ENCODE measurements at places on chromosomes 12 and 14.

GRCh38 chr12:49086116-49086515 lies 8.5 kb downstream of the DHH start:
- no peak for ATAC-seq

DNA sequence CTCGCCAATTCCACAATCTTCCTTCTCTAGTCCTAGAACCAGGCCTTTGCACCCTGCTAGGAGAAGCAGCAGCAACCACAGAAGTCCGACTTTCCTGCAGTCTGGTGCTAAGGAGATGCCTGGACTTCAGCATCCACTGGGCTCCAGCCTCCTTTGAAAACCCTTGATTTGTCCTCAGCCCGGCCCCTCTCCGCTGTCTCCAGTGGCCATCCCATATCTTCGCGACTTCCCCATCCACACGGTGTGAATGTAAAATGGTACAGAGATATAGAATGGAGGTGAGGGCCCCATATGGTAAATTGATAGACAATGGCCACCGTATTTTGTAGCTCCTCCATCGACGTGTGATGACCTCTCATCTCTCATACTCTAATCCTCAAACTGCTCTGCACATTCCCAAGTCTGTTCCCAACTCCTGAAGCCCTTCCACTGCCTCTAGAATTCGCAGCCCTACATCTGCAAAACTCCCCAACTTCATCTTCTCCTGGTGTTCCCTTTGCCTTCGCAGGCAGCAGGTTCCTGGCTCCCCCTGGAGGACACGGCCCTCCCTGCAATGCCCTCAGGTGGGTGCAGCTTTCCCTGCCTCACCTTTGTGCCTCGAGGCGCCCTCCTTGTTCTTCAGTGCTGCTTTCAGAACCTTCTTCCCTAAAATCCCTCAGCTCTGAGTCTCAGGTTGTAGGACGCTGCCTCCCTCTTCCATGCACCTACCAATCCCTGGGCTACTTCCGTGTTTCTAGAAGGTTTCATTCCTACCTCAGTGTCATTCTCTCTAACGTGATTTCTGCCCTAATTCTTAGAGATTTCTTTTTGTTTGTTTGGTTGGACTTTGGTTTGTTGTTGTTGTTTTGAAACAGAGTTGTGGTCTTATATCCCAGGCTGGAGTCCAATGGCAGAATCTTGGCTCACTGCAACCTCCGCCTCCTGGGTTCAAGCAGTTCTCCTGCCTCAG lies 36.7 kb downstream of the TMBIM6 start:
- ATAC-seq = peak; percentile 58

DNA sequence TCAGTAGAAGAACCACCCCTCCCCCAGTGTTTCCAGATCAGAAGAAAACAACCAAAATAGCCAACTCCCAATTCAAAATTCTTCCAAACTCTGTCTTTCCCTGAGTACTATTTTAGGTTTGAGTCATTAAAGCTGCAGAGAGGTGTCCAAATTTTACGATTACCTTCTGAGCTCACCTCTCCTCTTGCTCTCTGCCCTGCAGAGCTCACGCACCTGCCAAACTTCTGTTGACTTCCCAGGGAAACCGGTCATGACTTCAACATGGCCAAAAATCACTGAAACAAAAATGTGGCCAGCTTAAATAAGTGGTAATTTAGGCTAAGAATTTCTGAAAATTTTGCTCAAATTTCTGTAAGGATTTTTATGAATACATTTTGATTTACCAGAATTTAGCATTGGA lies 70.9 kb upstream of the OTX2 start:
- no peak for ATAC-seq

DNA sequence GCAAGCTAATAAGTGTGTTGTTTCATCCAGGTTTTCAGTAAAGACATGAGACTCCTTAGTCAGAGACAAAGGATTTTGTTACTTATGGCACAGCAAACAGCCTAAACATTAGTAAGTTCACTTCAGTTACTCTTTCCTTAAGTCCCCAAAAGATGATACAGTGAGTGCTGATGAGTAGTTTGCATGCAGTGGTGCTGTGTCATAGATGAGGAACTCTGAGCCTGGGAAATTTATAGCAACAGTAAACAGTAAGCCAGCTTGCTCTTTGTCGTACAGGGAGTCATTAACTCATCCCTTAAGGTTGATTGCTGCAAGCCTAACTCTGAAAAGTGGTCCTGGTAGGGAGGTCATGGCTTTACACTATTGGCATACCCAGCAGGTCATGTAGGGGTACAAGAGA lies 208.6 kb upstream of the OR4E1 start:
- no peak for ATAC-seq

GRCh38 chr14:73153272-73153671 lies 17.0 kb downstream of the PSEN1 start:
- no peak for ATAC-seq

- ATAC-seq = no peak
Measured at GRCh38 chr12:50571786-50572185, 67.0 kb downstream of the DIP2B start.

DNA sequence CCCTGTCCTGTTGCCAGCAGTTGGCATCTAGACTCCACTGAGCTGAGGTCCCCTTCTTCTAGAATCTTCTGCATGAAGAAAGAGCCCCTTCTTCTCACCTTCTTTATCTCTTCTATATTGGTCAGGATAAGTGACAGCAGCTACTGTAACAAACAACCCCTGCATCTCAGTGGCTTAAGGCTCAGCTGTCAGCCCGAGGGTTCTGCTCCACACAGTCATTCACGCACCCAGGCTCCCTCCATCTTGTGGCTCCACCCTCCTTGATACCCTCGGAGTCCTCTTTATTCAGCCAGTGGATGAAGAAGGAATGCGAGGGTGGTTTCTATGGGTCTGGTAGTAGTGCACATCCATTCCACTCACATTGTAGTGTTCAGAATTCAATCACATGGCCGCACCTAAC lies 10.5 kb upstream of the RFLNA start:
- ATAC-seq = no peak

DNA sequence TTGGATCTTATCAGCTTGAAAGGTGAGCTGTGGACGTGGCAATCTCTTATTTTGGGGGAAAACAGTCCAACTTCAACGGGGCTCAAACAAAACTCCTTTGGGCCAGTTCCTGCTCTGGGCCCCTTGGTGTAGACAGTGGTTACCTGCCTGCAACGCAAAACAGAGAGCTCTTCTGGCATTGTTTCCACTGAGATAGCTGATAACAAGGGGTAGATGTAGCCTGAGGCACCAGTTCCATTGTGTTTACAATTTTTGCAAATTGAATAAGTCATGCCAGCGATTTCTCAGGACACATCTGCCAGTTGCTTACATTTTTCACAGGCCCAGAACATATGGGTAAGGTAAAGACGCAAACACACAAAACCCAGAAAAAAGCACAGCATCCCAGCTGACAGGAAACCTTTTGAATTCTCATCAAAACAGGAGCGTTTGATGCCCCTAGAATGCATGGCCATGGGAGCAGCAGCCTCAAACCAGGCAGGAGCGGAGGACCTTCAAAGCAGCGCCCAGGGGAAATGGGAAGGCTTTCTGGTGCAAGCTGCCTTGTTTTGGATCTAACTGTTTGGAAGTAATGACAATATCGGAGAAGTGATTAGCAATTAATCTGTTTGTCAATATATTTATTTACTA lies 259.7 kb downstream of the AACS start:
- ATAC-seq = no peak

DNA sequence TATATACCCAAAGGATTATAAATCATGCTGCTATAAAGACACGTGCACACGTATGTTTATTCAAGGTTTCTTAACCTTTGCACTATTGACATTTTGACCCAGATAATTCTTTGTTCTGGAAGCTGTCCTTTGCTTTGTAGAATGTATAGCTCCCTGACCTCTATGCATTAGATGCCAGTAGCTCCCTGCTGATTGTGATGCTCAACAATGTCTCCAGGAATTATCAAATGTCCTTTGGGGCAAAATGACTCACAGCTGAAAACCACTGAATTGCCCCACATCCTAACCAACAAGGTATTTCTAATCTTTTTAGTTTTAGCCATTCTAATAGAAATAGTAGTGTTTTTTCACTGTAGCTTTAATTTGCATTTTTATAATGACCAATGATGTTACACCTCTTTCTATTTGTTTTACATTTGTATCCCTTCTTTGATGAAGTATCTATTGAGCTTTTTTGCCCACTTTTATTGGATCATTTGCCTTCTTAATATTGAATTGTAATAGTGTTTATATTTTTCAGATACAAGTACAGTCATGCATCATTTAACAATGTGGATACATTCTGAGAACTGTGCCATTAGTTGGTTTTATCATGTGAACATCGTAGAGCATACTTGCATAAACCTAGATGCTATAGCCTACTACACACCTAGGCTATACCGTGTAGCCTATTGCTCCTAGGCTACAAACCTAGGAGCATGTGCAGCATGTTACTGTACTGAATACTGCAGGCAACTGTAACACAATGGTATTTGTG lies 10.4 kb upstream of the NOPCHAP1 start:
- no peak for ATAC-seq

- no peak for ATAC-seq
Measured at GRCh38 chr14:67010602-67011001, 178.6 kb upstream of the GARIN2 start.

GRCh38 chr14:22803687-22803974 lies 11.6 kb downstream of the SLC7A7 start:
- ATAC-seq = no peak

GRCh38 chr14:76613616-76614015 lies 147.7 kb upstream of the VASH1 start:
- ATAC-seq = no peak

GRCh38 chr12:1056390-1056789 lies 65.4 kb downstream of the ERC1 start:
- ATAC-seq = no peak

DNA sequence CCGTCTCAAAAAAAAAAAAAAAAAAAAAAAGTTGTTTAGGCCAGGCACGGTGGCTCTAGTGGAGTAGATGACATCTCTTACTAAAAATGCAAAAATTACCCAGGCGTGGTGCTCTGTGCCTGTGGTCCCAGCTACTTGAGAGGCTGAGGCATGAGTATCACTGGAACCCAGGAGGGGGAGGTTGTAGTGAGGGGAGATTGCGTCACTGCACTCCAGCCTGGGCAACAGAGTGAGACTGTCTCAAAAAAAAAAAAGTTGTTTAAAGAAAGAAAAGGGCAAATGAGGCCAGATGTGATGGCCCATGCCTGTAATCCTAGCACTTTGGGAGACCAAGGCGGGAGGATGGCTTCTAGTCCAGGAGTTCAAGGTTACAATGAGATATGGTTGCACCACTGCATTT lies 36.6 kb upstream of the SPPL3 start:
- ATAC-seq = no peak

- ATAC-seq = no peak
Measured at GRCh38 chr12:114665411-114666260, 18.3 kb downstream of the TBX3 start.

DNA sequence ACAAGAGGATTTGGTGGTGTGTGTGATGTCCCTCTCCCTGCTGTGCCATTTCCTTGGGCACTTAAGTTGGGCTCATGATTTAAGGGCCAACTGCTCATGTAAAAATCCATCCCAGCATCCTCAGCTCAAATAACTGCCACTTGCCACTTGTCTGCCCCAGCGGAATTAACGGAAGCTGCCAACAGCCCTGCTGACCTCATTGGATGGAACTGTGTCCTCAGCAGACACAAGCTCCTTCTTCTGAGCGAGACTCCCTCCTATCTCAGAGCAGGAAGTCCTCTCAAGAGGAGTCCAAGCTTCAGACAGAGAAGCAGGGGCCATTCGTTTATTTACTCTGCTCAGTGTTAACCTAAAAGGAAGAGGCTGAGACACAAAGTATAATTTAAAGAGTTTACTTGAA lies 29.6 kb upstream of the PRMT8 start:
- ATAC-seq = no peak

GRCh38 chr14:88563845-88564244 lies 1.0 kb downstream of the ZC3H14 start:
- ATAC-seq = no peak

DNA sequence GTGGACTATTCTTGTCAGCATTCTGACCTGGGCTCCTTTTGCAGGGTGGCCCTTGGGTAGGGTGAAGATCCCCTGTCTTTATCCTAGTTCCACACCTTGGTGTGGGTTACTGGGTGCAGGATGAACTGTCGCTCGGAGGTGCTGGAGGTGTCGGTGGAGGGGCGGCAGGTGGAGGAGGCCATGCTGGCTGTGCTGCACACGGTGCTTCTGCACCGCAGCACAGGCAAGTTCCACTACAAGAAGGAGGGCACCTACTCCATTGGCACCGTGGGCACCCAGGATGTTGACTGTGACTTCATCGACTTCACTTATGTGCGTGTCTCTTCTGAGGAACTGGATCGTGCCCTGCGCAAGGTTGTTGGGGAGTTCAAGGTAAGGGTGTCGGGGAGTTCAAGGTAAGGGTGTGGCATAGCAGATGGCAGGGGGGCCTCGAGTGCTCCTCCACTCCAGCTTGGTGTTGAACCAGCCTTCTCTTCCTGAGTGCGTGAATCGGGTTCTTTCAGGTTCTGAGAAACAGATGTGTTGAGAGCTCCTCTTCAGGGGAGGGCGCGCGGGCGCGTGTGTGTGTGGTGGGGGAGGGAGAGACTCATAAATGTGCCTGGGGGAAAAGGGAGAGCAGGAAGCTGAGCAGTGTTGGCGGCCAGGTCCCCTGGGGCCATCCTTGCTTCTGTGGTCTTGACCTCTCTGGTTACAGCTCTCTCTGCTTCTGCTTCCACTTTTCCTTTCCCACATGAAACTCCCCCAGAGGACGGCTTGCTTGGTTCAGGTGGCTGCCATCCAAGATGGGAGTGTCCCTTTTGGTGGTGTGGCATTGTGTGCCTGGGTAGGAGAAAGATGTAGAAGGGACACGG lies 4.0 kb downstream of the ATG101 start:
- ATAC-seq = no peak

DNA sequence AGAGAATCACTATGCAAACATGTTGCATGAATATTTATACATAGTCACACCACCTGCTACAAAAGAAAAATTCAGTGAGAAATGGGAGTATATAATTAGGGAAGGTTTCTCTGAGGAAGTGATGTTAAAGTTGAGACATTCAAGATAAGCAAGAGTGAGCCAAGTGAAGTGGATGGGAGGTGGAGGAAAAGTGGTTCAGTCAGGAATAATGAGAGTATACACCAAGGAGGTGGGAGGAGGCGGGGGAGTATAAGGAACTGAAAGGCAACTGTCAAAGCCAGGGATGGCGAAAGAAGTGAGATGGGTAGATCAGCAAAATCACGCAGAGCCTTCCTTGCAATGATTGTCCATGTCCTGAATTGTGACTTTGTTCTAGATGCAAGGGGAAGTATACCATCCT lies 33.7 kb downstream of the PRKD1 start:
- ATAC-seq = no peak

DNA sequence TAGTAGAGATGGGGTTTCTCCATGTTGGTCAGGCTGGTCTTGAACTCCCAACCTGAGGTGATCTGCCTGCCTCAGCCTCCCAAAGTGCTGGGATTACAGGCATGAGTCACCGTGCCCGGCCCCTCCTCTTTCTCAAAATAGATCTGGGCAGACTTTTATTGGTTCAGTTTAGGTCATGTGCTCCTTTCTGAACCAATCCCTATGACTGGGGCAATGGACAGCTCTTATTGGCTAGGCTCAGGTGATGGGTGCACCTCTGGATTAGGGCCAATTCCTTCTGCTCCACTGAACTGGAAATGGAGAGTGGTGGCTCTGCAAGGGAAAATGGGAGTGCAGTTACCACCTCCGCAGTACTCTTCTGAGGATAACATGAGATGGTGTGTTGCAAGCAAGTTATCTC lies 6.2 kb upstream of the ATP6V0A2 start:
- ATAC-seq = no peak

Measured in esophagus mucosa (tissue), 1 donor.